ENCODE measurements at places on chromosomes 2 and 18. TPM values are rescaled to one million over a fixed set of nuclear protein-coding genes. Genes with fewer than 3 reads are reported as not detected.

DNA sequence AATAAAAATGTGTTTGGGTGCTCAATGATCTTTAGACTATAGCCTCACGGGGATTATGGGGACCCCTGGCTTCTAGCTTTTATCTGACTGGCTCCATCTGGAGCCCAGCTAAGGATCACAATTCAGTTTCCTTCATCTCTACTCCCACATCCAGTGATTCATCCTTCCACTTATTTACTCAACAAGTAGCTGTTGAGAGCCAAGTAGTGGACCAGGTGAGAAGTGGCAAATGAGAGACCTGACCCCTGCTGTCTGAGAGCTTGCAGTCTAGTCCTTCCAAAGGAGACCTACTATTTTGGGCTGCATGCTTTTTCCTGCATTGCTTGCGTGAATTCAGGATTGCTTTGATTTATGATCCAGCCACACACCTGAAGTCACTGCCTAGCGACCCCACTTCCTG lies 10.7 kb upstream of the DSG3 start:
- no peak for DNase-seq

DNA sequence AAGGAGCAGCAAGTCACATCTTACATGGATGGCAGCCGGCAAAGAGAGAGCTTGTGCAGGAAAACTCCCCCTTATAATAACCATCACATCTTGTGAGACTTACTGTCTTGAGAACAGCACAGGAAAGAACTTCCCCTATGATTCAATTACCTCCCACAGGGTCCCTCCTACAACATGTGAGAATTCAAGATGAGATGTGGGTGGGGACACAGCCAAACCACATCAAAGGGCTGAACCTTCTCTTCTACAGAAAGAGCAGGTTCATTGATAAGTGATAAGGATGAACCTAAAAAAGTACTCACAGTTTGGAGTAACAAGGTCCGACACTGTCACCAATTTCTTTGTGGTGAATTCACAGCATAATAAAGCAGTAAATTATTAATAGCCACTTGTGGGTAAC lies 422.2 kb upstream of the FSIP2 start:
- no peak for DNase-seq

DNA sequence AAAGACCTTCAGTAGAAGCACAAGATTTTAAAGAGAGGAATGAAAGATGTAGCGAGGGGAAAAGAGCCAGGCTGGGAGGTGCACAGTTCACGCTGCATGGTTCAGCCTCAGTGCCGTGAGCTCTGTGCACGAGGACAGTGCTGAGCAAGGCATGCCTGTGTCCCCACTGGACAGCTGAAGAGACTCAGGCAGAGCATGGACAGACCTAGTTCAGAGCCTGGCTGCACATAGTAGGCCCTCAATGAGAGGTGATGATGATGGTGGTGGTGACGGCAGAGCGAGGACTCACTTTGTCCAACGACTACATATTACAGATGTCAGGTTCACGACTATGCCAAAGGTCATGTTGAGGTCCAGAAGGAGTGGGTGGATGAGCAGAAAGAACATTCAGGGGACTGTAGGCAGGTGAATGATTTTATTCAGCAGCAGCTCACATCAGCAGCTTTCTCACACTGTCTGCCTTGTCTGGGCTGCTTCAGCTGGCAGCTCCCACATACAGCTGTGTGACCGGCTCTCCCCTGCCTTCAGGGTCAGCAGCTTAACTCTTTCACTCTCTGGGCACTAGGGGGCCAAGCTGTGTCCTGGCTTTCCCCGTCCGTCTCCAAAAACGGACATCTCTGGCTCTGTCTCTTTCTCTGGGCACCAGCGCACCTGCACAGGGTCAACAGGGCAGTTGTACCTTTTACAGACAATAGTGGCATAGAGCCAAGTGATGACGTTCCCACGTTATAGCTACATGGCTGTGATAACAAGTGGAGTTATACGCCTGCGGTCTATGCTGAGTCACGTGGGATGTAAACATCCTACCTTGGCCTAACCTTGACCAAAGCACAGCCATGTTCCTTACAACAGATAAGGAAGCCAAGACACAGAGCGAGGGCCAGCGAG lies 128.8 kb upstream of the MSH6 start:
- DNase-seq: no peak

DNA sequence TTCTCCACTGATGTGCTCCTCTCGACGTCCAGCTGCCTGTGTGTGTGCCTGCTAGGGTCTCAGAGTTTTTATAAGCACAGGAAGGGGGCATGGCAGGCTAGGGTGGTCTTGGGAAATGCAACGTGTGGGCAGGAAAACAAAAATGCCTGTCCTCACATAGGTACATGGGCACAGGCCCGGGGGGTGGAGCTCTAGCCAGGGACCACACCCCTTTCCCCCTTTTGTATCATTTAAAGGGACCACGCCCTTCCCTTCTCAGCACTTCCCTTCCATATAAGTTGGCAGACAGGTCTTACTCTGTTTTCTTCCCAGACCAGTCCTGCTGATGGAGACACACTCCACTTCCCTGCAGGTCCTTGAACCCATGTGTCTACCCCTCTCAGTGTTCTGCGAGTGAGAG lies 645.0 kb downstream of the CBLN2 start:
- DNase-seq: no peak

DNA sequence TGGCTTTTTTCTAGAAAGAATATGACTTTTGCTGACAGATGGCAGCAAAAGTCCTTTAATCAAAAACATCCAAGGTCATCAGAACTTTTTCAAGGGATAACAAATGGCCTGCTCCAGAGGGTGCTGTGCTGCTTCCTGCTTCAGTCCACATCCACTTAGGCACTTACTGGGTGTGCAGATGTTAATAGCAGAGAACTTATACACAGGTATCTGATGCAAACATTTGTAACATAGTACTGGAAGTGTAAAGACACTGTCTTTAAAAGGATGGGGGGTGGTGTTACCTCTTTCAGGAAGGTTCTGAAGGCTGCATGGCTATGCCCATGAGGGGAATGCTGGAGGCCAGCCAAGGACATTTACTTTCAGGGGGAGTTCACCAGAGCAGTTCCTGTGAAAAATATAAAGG lies 5.5 kb downstream of the HOXD8 start:
- DNase-seq: no peak

GRCh38 chr2:173989884-173990215 lies 24.7 kb upstream of the SP3 start:
- no peak for DNase-seq

- DNase-seq: no peak
Observed at GRCh38 chr2:70723286-70723885, 44.6 kb downstream of the ADD2 start.

- DNase-seq: no peak
Observed at GRCh38 chr2:17146358-17146757, 371.9 kb downstream of the RAD51AP2 start.

GRCh38 chr2:111019381-111019780 lies 101.3 kb upstream of the BCL2L11 start:
- no peak for DNase-seq

Gene MRPS9
- total RNA-seq: 27.4 TPM

Gene SPP2
- not detected for total RNA-seq

Gene GNAL
- total RNA-seq: 0.44 TPM

Gene FBLN7
- total RNA-seq: 0.95 TPM

Gene MORN2
- 10.1 TPM for total RNA-seq

Gene SCG2
- total RNA-seq: 1.7 TPM

Gene TSN
- total RNA-seq: 96.0 TPM
